A673 (cell line): ENCODE measurements at places on chromosomes 16 and 17.

- DNase-seq, result peak; percentile 22
These were observed 16.2 kb upstream of the NAGLU start for GRCh38 chr17:42519546-42520491.

DNA sequence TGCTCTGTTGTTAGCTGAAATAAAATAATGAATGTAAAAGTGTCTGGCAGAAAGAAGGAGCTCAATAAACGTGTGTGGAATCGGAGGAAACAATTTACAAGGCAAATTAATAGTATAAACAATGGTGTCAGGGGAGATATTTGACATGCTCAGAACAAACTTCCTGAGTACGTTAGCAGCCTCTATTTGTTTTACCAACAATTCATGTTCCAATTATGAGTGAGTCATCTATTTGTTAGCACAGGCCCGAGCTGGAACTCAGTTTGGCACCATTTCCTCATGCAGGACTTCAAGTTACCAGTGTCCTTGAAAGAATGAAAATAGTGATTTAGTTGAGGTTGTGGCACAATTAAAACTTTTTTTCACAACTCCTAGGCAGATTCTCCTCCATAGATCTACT lies 9.1 kb downstream of the ASIC2 start:
- DNase-seq, result peak; percentile 70

DNA sequence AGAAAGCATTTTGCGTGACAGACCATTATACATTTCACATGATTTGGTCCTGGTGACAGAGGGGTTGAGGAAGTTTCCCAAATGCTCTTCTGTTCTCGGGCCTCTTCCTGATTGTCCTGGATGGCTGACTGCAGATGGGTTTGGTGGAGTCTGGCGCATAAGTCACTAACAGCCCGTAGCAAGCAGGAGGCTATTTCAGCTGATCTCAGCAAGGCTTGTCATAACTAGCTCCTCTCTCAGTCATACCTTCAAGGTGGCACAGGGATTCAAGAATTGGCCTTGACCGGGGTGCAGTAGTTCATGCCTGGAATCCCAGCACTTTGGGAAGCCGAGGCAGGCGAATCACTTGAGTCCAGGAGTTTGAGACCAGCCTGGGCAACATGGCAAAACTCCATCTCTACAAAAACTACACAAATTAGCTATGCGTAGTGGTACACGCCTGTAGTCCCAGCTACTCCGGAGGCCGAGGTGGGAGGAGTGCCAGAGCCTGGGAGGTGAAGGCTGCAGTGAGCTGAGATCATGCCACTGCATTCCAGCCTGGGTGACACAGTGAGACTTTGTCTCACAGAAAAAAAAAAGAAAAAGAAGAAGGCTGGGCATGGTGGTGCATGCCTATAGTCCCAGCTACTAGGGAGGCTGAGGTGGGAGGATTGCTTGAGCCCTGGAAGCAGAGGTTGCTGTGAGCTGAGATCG lies 68.9 kb upstream of the HAS3 start:
- no peak for DNase-seq

- DNase-seq, result peak; percentile 94
These were observed 7.0 kb downstream of the CORO6 start for GRCh38 chr17:29615492-29616299.

DNA sequence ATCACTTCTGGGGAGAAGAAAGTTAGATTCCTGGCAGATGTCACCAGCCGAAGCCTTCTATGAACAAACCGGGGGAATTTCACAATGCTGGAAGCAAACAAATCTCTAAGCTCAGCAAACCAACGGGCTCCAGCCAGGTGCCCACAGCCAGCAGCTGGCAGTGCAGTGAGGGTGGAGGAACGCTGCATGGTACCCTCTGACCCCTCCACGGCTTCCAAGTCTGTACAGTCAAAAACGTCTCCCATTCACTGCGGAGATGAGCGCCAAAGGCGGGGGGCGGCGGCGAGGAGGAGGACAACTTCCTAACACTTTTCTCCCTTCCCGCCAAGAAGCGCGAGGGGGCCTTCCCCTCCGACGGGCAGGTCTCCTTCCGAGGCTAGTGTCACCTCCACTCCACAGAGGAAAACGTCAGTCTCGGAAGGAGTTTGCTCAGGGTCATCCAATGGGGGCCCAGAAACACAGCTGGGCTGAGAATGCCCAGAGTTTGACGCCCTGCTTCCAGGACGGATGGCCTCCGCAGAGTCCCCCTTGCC lies 924 bp downstream of the ZNF598 start:
- DNase-seq, result peak; percentile 58

DNA sequence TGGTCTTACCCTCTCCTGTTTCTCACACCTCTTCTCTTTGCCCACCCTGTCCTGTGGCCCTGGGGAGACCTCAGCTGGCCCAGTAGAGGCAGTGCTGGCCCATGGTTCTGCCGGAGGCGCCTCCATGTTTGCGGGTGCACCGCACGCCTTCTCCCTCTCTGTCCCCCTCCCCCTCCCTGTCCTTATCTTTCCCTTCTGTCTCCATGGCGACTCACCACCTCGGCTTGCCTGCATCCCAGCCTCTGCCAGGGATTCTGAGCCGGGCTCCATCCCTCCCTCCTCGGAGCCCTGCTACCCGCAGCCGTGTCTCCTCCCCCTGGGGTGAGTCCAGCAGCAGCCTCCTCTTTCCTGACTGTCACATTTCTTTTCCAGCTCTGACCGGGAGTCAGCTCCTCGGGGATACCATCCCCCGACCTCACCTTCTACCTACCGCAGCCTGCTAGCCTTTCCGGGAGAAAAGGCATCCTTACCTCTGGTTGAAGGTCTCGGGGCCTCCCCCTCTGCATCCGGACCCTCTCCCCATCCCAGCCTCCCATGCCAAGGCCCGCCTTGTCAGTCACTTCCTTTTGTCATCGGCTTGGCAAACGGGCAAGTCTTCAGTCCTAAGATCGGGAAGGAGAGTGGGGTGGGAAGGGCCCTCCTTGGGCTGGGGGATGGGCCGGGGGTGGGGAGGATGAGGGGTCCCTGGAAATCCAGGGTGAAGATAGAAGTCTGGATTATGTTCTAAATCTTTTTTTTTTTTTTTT lies at the start of gene RNF112:
Gene RNF112 (plus strand): TSS at position 358 of the 746 bp plus-strand sequence. CDS start 177 bp downstream, at position 535.
- DNase-seq, result no peak

DNA sequence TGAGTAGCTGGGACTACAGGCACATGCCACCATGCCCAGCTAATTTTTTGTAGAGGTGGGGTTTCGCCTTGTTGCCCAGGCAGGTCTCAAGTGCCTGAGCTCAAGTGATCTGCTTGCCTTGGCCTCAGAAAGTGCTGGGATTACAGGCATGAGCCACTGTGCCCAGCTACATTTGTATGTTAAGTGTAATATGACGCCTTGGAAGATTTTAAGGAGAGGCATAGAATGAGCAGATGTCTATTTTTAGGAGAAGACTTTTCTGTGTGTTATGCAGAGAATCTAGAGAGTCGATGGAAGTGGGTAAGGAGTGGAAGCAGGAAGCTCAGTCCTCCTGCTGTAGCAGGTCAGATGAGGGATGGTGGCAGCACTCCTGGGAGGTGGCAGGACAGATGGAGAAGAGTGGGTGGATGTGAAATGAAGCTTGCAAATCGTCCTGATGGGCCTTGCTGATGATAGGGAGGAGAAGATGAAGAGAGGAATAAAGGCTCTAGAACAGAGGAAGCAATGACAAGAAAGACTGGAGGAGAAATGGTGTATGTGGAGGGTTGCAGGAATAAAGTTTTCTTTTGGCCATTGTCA lies 125.3 kb downstream of the SHISA6 start:
- peak; percentile 49 for DNase-seq

DNA sequence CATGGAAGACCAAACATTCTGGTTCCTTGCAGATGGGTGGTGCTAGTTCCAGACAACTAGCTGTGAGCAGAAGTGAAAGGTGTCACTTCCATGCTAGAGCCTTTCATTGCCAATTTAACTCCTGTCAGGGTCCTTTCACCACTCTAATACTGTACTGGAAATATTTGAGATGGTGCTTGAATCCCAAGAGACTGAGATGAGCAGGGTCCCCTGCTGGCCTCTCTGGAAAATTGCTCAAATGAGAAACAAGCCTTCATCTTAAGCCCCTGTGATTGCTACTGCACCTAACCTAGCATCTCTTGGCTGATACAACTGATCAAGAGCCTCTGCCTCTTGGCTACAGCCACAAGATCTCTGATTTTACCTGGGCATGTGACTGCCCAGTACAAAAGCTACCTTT lies 7.4 kb upstream of the VAC14 start:
- DNase-seq, result peak; percentile 18

DNA sequence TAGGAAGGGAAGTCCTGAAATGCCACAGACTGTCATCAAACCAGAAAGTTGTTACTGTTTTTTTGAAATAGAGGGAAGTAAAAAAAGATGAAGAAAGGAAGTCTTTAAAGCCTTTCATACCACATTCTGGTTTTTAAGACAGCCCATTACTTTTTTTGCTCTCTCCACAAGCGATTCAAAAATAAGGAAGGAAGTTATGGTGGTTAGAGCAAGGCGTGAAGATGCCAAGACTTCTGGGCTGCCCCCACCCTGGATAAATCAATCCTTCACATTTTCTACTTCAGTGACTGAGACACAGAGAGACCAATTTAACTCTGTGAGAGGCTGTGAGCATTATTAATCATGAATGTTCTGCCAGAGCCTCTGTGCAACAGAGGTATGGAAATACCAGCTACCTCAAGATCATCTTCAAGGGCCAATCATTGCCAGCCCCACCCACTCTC lies 82.3 kb upstream of the BCAR1 start:
- peak; percentile 30 for DNase-seq

DNA sequence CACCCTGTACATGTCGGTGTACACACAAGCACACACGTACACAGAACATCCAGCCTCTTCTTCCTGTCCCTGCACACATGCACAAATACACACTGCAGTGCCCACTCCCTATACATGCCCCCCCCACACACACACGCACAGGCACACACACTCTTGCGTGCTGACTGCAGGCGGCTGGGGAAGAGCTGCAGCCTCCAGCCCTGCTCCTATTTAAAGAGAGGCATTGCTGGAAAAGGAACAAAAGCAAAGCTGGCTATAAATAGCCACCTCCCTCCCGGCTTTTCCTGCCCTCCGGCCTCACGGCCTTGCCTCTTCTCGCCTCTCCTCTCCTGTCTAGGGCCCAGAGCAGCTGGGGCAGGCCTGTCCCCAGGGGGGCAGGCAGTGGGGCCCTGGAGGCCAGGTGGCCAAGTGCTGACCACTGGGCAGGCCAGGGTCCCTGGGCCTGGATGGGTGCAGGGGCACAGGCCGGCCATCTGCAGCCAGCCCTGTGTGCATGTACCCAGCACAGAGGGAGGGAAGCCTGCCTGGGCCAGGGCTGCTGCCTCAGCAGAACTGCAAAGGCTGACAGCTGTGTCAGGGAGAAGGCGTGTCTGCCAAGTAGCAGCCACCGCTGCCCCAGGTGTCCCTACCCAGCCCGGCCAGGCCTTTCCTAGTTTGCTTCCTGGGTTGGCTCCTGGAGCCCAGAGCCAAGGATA lies 25.4 kb downstream of the RTN4RL1 start:
- no peak for DNase-seq

DNA sequence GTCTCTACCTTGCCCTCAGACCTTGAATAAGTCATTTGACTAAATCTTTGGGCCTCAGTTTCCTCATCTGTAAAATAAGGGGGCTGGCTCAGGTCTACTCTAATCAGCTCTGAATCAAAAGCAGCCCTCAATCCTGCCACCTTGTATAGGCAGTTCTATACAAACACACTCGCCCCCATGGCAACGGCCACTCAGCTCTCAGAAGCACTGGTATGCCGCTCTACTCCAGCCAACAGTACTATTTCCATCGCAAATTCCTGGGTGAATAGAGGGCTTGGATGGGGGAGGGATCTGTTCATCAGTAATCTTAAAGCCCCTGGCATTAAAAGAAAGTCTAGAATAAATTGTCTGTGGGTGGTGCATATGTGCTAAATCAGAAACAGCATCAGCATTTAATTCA lies 21.2 kb upstream of the TAOK1 start:
- DNase-seq, result no peak

GRCh38 chr17:28347261-28347891 lies 10.0 kb downstream of the POLDIP2 start:
- no peak for DNase-seq

DNA sequence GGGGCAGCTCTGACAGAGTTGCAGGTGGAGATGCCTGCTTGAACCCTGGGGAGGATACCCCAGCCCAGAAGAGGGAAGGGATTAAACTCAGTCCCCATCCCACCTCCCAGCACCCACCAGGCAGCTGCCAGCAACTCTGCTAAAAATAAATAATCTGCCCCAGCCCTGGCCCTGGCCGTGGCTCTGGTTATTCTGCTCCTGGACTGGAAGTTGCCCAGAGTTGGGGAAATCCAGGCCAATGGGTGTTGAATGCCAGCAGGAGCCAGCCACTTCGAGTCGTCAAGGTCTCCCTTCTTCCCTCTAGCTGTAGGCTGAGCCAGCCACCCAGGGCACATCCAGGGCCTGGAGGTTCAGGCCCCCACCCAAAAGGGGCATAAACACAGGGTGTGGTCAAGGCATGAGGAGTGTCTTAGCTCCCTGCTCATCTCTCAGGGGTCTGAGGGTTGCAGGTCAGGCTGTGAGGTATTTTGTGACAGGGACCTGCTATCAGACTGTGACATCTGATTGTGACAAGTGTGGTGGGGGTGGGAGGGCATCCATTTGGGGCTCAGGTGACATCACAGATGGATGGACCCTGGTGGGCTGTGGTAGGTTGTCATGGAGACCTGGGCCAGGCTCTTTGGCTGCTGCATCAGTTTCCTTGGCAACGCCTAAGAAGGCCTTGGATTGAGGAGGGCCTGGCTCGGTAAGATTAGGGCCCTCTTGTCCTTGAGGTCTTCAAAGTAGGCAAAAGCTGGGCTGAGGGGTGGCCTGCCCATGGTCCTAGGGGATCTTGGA lies 1.0 kb upstream of the RRAD start:
- no peak for DNase-seq

GRCh38 chr17:16944334-16945135 lies 27.4 kb downstream of the TNFRSF13B start:
- DNase-seq, result no peak

GRCh38 chr16:88302666-88303065 lies 80.1 kb upstream of the ZNF469 start:
- DNase-seq, result no peak

DNA sequence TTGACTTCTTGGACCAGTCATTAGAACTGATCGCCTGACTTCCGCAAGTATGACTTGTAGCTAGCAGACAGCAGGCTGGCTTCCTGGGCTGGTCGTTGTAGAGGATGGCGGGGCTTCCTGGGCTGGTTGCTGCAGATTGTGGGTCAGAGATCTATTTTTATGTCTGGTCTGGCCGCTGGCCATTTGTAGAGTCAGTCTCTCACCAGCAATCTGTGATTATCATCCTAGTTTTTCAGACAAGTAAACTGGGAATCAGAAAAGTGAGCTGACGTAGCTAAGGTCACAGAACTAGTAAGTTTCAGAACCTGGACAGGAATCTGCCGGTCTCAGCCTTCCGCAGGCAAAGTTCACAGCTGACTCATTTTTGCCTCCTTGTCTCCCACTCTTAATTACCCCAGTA lies 19.1 kb downstream of the GPR142 start:
- no peak for DNase-seq
